Pons (tissue), 1 donor: ENCODE measurements at places on chromosomes 12 and 14.
A peak's percentile ranks its signal among the peaks of the same experiment; 100 is the strongest.

DNA sequence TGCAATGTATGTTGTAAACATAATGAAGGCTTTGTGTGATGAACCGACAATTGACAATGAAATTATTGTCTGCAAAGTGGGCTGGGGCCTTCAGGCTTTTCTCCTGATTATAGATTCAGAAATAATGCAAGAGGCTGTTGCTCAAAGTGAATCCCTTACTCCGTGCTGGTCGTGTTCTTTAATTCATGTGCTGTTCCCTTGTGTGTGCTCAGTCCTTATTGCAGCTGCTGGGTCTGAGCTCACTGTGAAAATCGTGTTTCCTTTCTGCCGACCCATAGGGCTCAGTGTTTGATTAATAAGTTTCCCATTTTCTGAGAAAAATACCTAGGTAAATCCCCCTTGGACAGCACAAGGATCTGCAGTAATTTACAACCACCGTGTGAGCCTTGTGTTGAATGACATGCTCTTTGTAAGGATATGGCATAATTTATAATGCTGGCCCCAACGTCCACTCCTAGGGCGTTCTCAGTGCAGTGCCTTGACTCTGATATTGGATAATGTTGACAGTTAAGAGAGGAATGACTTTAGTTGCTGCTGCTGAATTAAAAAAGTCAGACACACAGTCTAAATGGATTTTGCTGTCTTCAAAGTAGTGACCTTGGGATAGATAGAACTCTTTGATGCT, 81.6 kb downstream of the RGS6 start:
- DNase-seq = peak; percentile 62

DNA sequence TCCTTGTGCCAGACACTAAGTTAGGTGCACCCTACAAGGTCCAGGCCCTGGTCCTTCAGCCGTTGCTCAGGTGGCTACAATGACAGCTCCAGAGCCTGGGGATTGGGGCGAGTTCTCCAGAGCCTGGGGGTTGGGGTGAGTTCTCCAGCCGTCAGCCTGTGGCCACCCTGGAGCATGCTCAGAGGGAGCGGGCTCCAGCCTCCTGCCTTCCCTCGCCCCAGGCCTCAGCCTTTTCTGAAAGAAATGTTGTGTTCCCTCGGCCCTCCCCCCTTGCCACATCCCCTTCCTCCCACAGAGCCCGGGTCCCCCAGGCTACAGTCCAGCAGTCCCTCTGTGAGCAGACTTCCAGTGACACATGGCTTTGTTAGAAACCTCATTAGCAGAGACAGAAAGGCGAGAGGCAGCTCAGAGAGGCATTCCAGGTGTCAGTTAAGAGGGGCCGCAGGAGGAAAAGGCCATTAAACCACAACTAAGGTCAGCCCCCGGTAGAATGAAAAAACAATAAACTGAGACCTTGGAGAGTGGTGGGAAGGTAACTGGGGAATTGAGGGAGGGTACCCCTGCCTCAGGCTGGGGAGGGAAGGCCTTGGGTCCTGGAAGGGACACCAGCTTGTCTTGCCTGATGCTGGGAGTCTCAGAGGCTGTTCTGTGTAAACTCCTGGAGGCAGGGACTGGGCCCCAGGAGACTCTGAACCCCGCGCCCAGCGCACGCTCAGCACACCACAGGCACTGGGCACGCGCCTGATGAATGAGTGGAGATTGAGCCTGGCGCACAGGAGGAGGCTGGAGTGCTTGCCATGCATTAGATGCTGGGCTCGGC, 23.1 kb upstream of the COL2A1 start:
- no peak for DNase-seq

DNA sequence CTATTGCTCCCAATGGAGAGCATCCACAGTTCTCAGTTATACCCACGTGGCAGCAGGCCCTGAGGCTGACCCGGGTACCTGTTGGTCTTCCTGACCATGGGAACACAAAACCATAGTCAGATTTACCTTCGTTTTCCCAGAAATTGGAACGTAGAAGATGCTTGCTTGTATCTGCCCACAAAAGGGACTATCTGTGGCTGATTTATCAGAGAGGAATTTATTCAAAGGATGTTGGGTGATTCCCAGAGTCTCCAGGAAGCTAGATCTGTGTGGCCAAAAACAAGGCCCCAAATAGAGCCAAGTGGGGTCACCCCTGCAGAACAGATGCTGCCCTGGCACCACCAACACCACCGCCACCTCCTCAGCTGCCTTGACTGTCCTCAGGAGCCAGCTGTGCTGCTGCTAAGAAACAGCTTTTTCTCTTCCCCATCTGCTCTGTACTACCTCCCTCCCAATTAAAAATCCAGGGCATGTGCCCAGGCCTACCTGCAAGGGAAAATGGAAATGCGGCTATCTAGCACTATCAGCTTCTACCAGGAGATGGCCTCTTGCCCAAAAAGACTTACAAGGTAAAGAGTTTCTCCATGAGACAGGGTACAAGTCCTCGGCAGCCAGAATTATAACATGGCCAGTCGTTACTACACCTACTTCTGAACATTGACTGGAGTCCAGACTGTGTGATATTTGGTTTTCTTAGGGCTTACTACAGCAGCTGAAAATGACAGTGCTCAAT, 128.6 kb upstream of the PLEKHG7 start:
- DNase-seq = no peak

GRCh38 chr12:991350-992333, 619 bp downstream of the ERC1 start:
- DNase-seq = peak; percentile 35

GRCh38 chr12:124411281-124411878, 116.5 kb downstream of the RFLNA start:
- DNase-seq = no peak

GRCh38 chr14:96252323-96252998, 3.5 kb upstream of the BDKRB1 start:
- DNase-seq = no peak

DNA sequence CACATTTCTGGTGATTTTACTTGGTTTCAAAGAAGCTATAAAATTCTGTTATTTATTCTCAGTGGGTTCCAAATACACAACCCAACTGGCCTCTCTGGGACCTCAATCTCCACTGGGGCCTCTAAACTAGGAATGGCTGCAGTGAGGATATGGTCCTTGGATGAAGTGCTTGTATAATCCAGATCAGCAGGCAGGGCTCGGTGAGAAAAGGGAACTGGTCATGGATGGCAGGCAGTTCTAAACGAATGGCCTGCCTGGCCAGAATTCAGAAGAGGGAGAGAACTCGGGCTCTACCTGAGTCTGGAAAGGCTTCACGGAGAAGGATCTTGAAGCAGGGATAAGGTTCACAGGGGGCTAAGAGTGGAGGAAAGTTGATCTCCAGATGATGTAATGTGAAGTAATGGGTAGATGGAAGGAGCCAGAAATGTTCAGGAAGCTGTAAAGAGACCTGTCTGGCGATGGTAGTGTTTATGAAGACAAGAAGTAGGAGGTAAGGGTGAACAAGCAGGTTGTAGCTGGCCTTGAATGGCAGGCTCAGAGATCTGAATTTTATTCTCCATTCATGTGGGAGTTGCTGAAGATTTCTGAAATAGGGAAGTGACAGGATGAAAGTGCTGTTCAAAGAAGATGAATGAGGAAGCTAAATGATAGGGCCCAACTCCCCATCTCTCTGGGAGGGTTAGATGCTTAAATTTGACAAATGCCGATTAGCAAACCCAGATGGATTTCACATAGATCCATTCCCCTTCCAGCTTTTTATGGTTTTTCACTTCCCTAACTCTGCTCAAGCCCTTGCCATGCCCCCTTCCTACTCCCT, 31.5 kb upstream of the ANO6 start:
- peak; percentile 17 for DNase-seq

DNA sequence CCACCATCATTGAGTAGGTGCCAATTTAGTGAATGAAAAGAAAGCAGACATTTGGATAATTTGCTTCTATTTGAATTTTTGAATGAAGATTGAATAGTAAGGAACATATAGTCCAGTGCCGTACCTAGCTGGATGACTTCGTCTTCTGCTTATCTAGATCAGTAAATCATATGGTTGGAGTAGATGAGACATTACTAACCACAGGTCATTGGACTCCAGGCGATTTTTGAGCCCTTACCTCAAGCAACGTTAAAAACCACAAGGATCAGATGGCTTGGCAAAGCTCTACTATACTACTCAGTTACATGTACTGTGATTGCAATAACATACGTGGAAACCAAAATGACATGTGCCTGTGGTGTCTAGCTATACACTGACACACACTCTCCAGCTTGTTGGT, 1.7 kb upstream of the SPATS2 start:
- DNase-seq = no peak

- no peak for DNase-seq
Observed at GRCh38 chr12:53476769-53477209, 22.5 kb downstream of the MAP3K12 start.

DNA sequence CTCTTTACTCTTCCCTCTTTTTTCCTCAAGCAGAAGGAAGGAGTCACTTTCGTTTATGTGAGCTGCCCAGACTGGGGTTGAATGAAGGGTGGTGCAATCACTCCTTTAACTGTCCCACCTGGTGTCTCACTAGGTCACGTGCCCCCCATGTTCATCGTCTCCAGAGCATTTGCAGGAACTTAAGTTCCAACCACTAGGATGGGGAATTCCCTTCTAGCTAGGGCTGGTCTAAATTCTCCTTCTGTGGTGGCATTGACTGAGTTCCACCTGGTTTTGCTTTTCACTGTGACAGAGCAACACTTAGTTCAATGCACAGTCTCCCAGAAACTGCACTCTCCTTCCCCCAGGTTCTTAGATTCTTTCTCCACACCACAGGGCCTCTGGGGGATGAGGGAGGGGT, 9.5 kb downstream of the FANCM start:
- no peak for DNase-seq

GRCh38 chr14:94021001-94021400, 5.1 kb upstream of the OTUB2 start:
- DNase-seq = no peak

DNA sequence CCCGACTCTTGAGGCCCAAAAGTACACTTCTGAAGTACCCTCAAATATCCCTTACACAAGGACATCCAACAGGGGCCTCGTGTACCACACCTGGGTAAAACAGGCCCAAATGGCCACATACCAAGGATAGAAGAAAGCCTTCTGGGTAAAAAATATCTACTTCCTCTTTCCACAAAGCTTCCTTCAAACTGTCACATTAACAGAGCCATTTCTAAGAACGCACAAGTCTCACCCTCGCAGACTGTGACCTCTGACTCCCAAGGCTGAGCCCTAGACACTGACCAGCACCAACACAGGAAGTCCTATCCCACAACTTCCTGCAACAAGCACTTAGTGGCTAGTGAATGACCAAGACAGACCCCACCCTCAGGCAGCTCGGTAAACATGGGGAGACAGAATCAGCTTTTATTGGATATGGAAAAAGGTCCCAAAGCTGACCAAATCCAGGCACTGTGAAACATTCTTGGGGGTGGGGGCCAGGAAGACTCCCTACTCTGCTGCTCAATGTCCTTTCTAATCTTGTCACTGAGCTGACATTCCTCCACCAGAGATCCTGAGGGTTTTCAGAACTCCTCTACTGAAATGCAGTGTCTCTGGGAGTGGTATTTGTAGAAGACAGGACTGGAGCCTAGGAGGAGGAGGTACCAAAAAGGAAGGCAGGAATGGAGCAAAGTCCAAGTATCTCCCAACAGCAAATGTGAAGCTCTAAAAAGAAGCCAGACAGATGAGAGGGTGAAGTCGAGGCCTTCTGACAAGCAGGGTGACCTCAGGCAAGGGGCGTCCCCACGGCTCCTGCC, 15.9 kb downstream of the KCTD10 start:
- peak; percentile 74 for DNase-seq

DNA sequence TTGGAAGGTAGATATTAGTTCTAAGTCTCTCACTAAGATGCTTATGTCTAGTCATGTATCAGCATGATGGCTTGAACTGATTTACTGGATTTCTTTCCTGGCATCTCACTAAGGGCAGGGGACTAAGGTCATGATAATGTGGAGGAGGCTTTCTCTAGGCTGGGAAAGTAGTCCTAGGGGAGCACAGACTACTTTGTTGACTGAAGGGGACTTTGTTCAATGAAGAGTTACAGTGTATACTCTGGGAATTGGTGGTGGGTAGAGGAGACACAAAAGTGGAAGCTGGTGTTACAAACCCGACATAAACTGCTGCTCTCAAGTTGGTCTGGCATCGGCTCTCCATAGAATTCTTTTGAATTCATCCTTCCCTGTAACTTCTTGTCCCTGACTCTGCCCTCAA, 75.2 kb downstream of the SAMD4A start:
- no peak for DNase-seq

DNA sequence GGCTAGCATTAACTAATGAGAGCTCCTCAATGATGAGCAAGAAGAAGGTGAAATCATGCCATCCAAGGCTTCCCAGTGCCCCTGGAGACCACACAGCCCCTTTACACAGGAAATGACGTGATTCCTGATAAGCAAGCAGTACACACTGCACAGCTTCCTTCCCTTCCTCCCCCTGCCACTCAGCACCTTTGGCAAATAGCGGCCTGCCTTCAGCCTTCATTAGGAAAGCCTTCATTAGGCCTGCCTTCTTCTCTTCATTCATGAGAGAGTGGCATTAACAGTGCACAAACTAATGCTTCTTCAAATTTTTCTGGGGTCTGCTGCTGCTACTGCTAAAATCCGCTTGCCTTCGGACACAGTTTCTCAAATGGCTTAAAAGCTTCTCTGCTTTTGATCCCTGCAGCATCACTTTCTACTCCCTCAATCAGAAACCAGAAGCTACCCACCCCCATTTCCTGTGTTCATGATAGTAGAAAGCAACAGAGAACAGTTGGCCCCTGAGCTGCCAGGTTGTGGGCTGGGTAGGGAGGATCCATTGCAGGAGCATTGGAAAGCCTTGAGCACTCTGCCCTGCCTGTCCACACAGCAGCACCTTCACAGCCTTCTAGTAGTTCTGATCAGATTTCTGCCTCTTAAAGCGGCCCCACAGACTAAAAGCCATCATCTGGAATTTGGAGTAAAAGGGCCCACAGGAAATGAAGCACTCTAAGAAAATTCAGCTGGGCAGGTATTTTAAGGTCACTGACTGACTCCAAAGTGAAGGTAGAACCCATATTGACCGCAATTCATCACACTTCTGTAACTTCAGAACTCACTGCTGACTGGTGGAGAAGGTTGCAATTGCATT, 103.8 kb upstream of the ETV6 start:
- DNase-seq = no peak

DNA sequence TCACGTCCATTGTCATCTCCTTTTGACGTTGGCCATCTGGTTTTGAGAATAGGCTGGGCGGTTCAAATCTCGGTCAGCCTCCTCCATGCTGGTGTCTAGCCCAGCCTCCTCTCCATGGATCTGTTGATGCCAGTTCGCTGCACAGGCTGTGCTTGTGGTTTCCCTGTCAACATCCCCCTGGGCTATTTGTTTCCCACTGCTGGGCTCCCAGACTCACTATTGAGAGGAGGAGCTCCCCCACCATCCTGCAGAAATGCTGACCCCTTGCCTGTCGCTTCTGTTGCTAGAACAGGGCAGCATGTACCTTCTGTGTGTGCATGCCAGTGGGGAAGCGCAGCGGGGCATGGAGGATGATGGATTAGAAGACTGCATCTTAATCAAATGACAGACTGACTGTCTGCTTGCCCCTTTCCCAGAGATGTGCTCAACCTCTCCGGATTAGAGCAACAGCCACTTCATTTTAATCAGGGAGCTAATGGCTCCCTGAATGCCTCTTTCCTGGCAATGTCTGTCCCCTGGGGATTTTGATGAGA, 170.5 kb downstream of the TSPAN9 start:
- DNase-seq = no peak
